Activated CD4-positive, alpha-beta T cell treated with anti-CD3 and anti-CD28 coated beads for 24 hours (primary cell): ENCODE measurements at places on chromosomes 11 and 22.

DNA sequence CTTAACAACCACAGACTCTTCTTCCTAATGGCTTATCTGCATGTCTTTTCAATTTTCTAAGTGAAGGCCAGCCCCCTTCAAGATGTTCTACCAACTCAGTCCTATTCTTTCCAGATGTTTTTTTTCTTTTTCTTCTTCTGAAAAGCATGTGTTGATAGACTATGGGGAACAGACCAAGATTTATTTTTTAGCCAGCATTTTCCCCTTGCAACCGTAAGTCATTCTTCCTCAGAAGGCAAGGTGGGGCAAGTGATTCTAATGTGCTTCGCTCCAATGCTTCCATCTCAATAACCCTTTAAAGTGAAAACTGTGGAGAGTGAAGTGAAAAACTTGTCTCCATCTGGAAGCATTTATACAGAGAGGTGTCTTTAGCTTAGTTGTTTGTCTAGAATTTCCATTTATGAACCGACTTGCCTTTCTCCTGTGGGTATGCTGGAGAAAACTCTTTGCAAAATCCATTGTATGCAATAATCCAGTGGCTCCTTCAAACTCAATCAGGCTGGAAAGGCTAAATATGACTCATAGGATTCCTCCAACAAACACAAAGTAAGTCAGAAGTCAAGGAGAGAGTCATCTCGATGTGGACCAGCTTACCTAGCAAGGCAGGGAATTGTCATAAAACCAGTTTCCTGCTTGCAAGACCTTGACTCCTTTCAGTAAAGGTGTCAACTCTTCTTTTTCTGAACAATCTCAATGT, 83.7 kb downstream of the MAML2 start:
- DNase-seq: no peak

DNA sequence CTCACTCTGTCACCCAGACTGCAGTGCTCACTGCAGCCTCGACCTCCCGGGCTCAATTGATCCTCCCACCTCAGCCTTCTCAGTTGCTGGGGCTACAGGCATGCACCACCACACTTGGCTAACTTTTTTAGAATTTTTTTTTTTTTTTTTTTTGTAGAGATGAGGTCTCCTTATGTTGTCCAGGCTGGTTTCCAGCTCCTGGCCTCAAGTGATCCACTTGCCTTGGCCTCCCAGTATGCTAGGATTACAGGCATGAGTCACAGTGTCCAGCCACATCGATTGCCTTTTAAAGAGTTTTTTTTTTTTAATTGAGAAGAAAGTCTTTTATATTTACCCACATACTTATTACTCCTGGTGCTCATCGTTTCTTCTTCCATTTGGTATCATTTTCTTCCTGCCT, 30.0 kb downstream of the PARVG start:
- no peak for DNase-seq

- DNase-seq: no peak
These were observed 273.8 kb upstream of the B3GAT1 start for GRCh38 chr11:134685793-134686380.

DNA sequence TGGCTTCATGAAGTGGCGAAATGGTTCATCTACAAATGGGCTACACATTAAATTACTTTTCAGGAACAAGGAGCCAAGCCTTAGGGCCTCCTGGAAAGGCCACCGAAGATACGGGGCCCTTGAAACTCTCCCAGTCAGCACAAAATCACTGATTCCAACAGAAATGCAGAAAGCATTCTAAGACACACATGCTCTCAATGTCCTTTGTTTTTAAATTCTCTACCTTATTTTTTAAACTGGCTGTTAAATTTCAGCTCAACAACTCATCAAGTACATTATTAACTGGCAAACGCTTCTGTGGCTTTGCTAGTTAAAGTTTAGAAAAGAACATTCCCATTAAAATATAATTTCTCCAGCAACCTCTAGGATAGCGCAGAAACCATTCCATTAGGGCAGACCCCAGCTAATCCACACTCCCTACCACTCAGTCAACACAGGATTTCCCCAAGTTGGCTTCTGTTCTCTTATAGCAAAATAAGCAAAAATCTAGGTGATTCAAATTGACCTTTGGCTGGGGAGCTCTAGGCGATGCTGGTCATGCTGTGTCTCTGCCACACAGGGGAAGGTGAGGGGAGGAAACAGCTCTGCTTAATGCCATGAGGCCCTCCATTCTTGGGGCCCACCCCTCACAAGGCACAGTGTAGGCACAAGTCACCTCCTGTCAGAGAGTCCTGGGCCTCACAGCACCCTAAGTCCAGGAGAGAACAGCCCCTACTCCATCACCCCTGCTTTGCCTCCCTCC, 47.1 kb downstream of the PLEKHA7 start:
- no peak for DNase-seq

DNA sequence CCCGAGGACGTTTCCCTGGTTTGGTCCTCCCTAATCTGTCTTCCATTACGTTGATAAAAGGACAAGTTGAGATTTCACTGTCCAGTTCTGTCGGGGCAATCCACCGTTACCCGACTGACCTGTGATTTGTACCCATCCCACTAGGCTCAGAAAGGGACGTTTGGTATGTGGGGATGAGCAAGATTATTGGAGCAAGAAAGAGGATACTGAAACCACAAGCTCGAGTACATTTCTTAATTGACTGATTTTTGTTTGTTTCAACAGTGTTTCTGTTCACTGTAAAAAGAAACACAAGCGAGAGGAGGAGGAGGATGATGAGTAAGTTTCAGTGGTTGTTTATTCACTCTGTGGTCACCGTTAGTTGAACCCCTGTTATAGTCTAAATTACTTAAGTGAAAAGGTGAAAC, 969 bp downstream of the CCDC117 start:
- no peak for DNase-seq

DNA sequence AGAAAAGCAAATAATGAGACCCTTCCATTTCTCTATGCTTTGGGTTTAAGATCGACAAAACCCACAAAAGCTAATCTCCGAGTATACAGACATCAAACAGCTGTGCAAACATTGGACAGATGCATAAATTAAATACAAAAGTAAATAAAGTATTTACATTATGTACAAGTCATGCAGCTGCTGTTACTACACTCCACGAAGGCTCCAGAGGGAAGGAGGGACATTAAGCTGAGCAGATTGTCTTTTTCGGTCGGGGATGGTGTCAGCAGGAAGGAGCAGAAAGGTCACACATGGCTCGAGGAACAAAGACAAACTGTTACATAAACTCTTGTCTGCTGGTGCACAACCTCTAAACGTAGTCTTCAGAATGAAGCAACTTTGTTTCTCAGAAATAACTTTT, 88.8 kb upstream of the BARX2 start:
- DNase-seq: no peak

DNA sequence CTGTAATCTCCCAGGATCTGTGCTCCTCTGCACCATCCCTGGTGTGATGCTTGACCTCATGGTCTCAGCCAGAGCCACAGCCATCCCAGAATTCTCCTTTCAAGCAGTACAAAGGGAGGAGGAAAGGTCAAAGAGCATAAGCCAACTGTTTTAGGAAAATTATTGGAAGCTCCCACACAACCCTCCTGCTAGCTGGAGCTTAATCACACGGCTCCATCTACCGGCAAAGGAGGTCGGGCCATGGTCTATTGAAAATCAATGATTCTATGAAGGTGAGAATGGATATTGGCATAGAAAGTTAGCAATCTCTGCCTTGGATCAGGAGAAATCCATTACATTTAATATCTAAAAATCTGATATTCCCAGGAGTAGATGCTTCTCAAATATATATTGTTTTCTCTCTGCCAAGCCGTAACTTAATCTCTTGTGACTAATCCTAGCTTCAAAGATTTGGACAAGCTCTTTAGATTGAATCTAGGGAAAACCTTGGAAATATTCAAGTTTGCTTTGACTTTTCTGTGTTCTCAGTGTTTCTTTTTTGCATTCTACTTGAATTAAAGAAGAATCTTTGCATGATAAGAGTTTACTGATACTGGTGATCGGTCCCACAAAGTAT, 259.6 kb downstream of the NTM start:
- DNase-seq: no peak

- DNase-seq: no peak
These were observed 99.9 kb upstream of the GUCY1A2 start for GRCh38 chr11:107118025-107118720.

- DNase-seq: no peak
These were observed 1.5 kb upstream of the TRABD start for GRCh38 chr22:50184004-50184901.

DNA sequence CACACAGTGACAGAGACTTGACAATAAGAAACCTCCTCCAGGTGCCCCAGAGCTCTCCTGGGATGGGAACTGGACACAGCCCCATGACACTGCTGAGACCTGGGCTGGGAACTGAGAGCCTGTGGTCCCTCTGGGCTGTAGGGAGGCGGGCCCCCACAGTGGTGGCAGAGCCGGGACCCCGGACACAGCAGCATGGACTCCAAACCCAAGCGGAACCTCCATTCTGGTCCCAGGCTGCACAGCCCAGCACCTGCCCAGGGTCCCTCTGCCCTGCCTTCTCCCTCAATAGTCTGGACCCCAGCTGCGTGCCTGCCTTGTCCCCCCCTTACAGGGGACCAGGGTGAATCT, 8.4 kb upstream of the APOBEC3H start:
- no peak for DNase-seq

GRCh38 chr22:46774253-46774979, 12.0 kb downstream of the TBC1D22A start:
- DNase-seq: no peak

GRCh38 chr11:9691865-9692264, 28.0 kb downstream of the SWAP70 start:
- DNase-seq: no peak

DNA sequence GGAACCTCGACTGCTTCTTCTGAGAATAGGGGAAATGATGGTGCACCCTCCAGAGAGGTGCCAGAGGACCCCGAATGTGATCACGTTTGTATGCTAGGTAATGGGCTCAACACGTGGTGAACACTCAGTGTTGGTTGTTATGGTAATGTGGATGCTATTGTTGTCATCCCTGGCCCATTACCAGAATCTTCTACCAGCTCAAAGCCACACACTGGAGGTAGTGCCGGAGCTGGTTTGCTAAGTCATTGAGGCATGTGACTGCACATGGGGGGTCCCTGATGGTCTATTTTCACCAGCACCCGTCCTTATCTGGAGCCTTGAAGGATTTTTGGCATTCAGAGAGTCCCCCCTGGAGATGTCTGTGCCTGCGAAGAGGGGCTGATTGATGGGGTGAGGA, 119.1 kb upstream of the CD82 start:
- no peak for DNase-seq

- DNase-seq: no peak
These were observed 666 bp downstream of the PDGFB start for GRCh38 chr22:39244136-39244495.

DNA sequence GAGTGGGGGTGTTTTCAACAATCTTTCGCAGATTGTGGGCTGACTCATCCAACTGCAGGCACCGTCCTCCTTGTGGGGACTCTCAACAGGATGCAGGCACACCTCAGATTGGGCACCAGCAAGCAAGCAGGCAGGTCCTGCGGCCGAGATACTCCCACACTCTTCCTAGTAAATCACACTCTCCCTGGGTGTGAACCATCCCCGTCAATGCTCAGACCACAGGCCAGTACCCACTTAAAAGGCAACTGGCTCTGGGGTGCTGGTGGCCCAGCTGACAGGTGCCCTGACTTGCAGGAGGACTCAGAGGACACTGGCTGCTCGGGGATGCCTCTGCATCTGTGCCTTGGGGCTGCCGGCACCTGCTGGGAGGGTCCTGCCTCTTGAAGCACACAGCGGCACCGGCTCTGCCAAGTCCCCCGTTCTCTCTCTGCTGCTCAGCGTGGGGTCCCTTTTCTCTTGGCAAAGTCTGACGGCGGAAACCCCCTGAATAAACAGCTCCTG, 282.5 kb downstream of the CTTN start:
- DNase-seq: no peak

DNA sequence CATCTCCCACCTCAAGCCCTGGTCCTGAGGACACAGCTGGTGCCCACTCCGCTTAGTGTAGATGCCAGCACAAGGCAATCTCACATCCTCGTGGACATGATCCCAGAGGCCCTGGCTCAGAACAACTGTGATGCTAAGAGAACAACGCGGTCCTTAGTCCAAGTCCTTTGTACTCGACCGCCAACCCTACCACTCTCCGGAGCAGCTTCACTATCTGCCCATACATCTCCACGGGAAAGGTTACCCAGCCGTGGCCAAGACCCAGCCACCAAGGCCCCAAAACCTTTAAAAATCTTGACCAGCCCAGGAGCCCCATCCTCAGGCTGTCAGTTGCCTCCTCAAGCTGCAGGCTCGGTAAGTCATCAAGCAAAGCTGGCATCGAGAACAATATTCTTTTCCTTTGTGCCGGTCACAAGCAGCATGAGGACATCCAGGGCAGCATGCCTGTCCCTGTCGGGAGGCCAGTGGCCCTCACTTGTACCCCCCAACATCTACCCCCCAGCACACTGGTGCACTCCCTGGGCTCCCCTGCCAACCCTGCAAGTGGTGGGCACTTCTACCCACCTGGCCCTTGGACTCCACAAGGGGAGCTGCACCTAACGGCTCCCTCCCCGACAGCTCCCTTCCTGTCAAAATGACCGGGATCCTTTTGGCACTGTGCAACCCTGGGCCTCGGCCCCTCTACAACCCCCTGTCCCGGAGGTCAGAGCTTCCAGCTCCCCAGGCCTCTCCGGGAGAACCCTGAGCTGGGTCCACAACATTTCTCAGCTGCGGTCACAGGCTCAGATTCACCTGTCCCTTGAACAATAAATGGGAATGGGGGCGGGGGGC, 2.5 kb downstream of the OSBPL5 start:
- DNase-seq: no peak

GRCh38 chr11:95939091-95939490, 15.2 kb upstream of the MTMR2 start:
- no peak for DNase-seq

GRCh38 chr11:89381094-89381493, 110.1 kb downstream of the NOX4 start:
- DNase-seq: no peak

GRCh38 chr22:27106985-27107384, 449.6 kb downstream of the MIAT start:
- DNase-seq: no peak

DNA sequence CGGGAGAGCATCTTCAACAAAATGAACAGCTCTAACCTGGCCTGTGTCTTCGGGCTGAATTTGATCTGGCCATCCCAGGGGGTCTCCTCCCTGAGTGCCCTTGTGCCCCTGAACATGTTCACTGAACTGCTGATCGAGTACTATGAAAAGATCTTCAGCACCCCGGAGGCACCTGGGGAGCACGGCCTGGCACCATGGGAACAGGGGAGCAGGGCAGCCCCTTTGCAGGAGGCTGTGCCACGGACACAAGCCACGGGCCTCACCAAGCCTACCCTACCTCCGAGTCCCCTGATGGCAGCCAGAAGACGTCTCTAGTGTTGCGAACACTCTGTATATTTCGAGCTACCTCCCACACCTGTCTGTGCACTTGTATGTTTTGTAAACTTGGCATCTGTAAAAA, 109.9 kb downstream of the ARHGAP8 start:
- no peak for DNase-seq
